Dermis blood vessel endothelial cell (primary cell): ENCODE measurements at places on chromosomes 7 and 10.
A peak's percentile ranks its signal among the peaks of the same experiment; 100 is the strongest.

GRCh38 chr10:101028446-101029337 lies 2.2 kb downstream of the PDZD7 start:
- DNase-seq: no peak

GRCh38 chr7:69282946-69283345 lies 315.3 kb upstream of the AUTS2 start:
- DNase-seq: no peak

DNA sequence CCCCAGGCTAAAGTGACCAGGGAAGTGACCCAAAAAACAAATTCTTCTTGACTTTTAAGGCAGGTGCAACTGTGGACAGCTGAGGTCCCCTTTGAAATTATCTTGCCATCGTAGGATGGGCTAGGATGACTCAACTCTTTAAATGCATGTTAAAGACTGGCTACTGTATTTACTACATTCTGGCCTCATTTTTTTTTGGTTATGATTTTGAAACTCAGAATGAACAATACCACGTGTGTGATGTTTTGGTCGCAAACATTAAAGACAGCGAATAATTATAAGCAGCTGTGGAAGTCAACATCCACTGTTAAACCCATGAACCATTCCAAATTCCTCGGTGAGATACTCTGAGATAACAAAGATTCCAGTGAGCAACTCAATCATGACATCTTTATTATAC lies 1.2 kb upstream of the SLC13A4 start:
- DNase-seq: no peak

GRCh38 chr10:103476046-103476768 lies 2.8 kb downstream of the CALHM3 start:
- DNase-seq: peak; percentile 29

GRCh38 chr7:41110186-41110585 lies 592.7 kb downstream of the INHBA start:
- no peak for DNase-seq

DNA sequence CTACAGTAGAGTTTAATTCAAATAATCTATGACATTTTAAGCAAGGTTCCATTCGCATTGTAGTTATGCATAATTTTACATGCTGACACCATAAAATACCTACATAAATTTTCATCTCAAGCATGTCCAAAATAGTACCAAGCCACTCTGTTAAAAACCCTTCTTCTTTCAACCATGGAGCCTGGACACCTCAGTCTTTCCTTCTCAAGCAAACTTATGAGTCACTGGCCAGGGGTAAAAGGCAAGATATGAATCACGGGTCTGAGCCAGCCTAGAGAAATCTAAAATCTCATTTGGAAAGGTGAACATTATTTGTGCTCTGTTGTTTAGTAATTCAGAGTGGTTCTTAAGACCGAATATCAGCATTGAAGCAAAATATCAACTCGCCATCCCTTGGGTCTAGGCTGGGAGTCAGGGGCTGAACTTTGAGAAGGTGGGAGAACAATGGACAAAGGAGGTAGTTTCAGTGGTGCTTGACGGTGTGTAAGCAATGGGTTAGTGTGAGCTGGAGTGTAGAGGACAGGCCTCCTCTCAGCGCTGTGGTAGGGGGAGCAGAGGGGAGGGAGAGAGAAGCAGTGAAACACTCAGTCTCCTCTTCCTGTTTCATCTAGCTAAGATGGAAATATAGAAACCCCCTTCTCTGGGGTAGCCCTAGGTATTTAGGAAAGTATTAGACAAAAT lies 19.1 kb upstream of the GPAM start:
- no peak for DNase-seq

DNA sequence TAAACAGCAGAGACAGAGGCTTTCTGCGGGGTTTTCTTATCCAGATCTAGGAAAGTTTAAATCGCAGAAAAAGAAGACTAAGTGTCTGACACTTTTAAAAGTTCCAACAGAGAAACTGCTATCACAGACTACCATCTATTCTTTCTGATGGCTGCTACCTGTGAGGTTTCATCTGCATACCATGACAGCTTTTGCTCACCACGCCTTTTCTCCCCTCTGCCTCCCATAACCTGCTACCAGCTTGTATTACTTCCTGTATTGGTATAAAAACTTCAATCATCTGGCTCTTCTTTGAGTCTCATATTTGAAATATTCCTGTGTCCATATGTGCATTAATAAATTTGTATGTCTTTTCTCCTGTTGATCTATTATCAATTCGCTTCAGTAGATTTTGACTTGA lies 34.1 kb upstream of the RTKN2 start:
- DNase-seq: no peak

DNA sequence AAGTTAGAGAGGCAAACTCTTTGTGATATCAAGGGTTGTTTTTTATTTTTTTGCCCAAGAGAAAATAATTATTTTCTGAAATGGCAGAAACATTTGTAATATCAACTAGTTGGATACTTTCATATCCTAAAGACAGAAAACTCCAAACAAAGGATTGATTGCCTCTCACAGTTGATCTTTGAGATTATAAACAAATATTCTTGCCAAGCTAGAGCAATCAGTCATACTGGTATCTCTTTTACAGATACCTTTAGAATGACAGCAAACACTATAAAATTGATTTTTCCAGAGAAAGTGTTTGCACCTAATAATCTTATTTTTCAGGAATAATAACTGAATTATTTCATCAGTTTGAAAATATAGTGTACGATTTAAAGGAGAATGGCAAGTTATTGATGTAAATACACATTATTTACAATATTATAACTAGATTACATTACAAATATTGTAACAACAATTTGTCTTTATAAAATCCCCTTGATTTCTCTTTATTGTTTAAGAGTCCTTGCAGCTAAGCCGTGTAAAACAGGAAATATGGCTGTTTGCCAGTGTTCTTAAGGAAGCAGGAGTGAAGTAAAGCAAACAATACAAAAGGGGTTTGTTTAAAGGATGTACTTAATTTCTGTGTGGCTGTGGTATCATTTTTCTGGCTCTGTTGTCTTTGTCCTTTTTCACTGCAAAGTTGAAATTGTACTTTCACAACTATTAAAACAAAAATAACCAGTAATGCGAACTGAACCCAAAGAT lies 58.4 kb downstream of the MAPK8 start:
- peak; percentile 94 for DNase-seq

GRCh38 chr7:149843566-149843965 lies 5.4 kb downstream of the ZNF862 start:
- DNase-seq: no peak

- DNase-seq: peak; percentile 81
Measured at GRCh38 chr10:73644015-73644743, 2.9 kb upstream of the MYOZ1 start.

DNA sequence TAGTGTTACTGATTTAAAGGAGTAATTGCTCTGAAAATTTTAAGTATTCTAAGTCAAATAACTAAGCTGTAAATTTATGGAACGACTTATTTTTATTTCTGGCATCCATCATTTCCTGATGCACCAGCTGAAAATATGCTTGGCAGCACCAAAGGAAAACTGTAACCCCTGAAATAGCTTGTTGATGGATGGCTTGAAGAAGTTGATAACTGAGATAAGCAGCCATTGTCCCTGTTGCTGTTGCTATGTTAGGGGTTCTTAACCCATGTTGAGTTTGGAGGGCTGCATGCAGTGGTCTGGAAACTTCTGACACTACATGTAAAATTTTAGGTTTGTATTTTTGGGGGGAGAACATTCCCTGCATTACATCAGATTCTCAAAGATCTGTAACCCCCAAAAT lies 30.6 kb downstream of the RPA3 start:
- peak; percentile 68 for DNase-seq

DNA sequence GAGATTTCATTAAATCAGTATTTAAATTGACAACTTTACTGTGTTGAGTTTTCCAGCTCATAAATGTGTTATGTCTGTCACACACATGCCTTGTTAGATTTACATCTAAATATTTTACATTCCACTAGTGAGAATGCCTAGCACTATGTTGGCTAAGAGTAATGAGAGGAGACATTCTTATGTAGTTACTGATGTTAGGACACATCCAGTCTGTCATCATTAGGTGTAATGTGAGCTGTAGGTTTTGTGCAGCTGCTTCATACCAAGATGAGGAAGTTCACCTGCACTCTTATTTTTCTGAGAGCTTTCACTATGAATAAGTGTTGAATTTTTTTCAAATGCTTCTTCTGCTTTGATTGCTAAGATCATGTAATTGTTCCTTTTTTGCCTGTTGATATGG lies 218.0 kb upstream of the IGFBP3 start:
- no peak for DNase-seq

DNA sequence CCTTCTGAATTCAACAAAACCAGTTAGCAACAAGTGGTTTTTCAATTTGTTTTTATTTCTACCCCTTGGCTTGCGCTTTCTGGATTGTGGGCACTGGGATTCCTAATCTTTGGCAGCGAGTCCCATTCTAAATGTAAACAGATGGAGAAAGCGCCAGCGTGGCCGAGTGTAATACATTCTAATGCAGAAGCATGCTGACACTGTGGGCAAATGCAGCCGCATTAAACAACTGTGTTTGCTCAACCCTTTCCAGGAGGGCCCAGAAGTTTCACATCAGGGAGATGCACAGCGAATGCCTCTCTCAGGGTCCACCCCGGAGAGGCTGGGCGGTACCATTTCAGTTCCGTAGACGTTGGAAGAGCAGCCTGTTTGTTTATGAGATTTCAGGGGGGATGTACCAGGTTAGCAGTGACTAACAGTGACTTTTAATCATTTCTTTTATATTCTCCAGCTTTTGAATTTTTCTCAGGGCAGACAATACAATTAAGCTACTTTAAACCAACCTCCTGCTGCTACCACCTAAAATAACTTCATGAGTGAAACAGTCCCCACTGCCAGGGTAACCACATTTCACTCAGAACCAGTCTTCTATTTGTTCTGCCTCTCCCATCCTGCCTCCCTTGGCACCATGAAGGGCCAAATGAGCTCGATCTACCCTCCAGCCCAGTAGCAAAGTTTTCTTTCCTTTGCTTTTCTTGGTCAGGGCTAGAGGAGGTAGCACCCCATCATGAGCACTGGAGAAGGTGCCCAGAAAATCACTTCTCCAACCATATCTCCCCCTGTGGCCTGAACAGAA lies 164.2 kb upstream of the ITGB1 start:
- DNase-seq: no peak

DNA sequence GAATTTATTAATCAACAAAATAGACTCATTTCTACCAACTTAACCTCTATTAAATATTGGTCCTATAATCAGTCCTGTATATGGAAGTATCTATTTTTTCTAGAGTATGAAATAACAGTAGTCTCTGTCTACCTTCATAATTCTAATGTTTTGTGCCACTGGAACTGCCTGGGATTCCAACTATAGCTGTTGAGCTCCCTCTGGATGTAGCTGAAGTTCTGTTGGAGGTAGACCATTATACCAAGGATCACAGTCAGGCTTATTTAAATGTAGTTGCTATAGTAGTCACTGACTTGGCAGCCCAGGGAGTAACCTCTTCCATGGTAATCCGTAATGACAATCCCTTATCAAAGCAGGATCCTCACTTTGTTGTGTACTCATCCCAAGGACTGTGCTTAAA lies 48.5 kb upstream of the PHYHIPL start:
- no peak for DNase-seq

GRCh38 chr7:156101355-156101754 lies 289.1 kb upstream of the SHH start:
- DNase-seq: no peak

- DNase-seq: no peak
Measured at GRCh38 chr10:121449482-121449924, 148.7 kb downstream of the FGFR2 start.
